Stimulated activated CD8-positive, alpha-beta memory T cell treated with anti-CD3 and anti-CD28 coated beads, Interleukin-4, amount 100 ng/mL, for 48 hours (primary cell): ENCODE measurements at places on chromosomes 1 and 21.

DNA sequence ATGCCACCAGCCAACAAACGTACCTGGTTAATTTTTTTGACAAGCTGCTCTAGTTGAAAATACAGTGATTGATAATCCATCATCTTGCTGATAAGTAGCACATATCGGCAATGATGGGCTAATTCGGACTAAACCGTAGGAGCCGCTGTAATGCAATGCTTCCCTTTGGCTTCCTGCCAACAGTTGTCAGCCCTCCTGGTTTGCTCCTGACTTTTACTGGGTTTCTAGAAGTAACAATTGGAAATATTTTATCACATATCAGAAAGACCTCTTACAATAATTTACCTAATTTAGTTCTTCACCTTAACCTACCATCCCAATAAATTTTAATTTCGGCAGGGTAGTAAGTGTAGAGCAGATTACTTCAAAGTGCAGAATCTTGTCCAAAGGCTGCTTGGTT is 148.5 kb downstream of the DHRS3 start:
- DNase-seq = no peak

DNA sequence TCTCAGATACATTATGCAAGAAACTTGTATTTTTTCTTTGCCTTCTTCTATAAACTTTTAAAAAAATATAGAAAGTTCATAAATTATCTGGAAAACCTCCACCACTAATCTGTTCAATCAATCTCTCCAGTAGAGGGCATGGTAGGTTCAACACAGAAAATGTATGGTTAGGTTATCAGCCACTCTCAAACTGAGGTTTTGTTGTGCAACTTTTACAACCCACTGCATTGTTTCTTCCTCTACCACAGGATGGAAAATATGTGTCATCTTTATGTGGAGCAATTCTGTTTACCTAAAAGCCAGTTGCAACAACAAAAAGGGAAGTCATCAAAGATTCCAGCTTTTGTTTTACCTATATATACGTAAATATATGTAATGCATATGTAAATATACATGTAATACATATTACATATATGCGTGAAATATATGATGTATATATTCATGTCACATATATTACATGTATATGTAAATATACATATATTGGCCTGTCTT is 3.0 kb upstream of the RGS2 start:
- DNase-seq = no peak

GRCh38 chr1:11272832-11273594 is at the start of gene UBIAD1:
Gene UBIAD1, plus strand, starts transcription at chr1:11273198. Its CDS starts 334 bp downstream, at chr1:11273532.
- peak; percentile 88 for DNase-seq

GRCh38 chr1:47469390-47469759 is 31.5 kb downstream of the FOXD2 start:
- no peak for DNase-seq

- DNase-seq = no peak
These were observed 935 bp upstream of the COG2 start for GRCh38 chr1:230641346-230641745.

DNA sequence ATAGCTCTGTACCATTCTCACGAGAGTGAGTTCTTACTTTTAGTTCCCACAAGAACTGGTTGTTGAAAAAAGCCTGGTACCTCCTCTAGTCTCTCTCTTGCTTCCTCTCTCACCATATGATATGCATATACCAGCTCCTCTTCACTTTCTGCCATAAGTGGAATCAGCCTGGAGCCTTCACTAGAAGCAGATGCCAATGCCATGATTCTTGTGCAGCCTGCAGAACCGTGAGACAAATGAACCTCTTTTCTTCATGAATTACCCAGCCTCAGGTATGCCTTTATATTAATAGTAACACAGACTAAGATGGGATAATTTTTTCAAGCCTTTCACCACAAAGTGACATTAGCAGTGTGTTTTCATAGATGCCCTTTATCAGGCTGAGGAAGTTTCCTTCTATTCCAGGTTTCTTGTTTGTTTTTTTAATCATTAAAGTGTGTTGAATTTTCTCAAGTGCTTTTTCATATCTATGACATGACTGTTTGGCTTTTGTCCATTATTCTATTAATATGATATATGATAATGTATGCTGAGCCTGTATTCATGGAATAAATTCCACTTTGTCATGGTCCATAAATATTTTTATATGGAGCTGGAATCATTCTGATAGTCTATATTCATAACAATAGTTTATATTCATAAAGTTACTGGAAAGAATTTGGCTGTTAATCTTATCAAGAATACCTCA is 40.7 kb upstream of the C1orf185 start:
- DNase-seq = no peak
